ENCODE measurements at places on chromosomes 7 and 10.

DNA sequence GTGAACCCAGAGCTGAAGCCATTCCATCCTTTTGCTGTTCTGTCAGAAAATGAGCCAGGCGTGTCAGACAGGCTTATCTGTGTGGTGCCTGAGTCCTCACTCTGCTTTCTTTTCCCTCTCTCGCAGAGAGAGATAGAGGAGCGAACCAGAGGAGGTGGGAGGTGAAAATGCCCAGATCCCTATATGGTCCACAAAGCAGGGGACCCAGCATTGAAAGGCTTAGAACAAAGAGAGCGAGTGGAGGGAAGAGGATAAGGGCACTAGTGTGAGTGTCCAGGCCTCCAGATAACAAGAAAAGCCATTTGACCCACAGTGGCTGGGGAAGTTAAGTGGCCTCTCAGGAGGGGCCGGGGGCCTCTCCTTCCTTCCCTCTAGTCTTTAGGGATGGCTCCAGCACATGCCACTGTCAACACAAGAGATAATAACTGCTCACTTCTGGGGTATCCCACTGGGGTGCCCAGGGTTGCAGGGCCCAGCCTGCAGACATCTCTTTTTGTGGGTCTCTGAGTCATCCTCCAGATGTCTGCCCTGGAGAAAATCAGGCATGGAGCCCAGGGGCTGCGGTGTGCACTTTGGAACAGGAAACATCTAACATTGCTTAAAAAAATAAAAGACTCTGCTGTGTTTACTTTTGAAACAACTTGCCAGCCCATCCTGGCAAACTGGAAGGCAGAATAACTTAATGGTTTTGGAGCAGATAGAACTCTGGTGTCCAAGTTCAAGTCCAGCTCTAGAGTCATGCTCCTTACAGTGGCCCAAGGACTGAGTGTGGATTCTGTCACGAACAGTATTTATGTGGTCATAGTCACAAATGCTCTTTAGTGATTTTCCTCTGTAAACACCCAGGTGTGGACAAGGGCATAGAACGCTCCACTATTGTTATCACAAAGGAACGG, 189.5 kb downstream of the CXCL12 start:
- no peak for DNase-seq

DNA sequence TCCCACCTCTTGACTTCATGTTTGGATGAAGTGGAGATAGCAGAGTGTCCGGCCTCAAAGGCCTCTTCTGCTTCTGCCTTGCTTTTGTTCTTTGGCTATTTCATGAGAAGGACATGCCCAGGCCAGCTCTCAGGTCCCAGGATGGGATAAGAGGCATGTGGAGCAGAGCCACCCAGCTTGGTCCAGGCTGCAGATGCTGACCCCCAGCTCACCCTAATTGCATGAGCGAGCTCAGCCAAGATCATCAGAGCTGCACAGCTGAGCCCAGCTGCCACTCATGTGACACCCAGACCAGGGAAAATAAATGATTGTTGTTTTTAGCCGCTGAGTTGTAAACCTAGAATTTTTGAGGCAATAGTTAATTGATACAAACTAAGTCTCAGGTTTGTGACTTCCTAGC, 230.0 kb downstream of the PHF14 start:
- DNase-seq: no peak

- no peak for DNase-seq
Observed at GRCh38 chr10:51619365-51619764, 80.0 kb downstream of the CSTF2T start.

GRCh38 chr7:90155206-90155605, 937 bp downstream of the STEAP1 start:
- no peak for DNase-seq

DNA sequence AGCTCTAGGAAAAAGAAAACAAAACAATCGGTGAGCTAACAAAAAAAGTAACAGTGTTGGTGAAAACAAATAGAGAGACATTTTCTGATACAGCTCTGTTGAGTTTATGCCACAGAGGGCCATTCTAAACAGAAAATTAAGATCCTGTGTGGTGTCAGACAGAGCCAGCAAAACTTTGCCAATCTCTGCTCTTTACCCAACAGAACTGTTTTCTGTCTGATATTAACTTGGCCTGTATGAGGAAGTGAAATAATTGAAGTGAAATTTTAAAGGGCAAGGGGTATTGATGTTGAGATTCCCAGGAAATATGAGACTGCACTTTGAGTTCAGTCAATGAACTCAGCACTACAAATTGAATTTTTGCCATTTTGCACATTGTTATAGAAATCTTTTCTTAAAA, 101.0 kb downstream of the AOAH start:
- DNase-seq: no peak

DNA sequence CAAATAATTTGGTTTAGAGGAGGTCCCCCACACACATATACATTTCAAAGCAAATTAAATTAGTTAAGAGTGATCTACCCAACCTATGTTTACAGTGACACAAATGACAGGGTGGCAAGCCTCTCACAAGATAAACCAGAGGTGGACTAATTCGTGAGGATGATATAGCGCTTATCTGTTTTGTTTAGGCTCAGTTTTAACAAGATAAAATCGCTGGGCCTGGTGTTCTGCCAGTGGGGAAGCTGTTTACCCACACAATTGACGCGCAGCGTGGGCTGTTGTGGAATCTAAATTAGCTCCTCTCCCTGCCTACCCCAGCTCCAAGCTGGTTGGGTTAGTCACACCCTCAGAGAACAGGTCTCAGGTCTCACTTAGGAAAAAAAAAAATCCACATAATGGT, 16.7 kb upstream of the PLXNA4 start:
- DNase-seq: no peak

DNA sequence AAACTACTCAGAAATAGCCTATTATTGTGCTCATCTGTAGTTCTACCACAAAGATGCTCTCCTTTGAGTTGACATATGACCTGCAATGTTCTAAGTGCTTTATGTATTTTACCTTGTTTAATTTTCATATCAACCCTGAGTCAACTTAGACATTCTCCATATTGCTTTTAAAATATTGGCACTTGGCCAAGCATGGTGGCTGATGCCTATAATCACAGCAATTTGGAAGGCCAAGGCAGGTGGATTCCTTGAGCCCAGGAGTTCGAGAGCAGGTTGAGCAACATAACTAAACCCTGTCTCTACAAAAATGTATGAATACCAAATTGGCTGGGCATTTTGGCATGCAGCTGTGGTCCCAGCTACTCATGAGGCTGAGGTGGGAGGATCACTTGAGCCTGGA, 50.6 kb downstream of the PRKG1 start:
- DNase-seq: no peak

DNA sequence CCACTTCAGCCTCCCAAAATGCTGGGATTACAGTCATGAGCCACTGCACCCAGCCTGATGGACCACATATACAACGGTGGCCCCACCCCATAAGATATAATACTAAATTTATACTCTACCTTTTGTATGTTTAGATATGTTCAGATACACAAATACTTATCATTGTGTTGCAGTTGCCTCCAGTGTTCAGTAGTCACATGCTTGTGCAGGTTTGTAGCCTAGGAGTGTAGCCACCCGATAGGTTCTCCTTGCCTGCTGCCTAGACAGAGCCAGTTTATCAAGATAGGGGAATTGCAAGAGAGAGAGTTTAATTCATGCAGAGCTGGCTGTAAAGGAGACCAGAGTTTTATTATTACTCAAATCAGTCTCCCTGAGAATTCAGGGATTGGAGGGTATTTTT, 9.6 kb downstream of the CCL24 start:
- DNase-seq: no peak

DNA sequence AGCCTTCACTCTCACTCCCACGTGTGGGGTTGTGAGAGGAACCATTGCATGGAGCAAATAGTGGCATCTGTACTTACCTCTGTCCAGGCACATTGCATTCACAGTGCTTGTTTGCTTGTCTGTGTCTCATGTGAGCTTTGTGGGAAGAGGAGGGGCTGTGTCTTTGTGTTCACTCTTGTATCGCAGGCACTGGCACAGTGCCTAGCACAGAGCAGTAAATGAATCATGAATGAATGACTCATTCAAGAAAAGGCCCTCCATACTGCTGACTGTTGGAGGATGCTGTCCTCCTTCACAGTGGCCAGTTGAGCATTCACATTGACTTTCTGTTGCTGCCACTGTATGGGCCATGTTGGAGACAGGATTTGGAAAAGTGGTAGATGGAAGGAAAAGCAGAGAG, 125.3 kb downstream of the SORCS3 start:
- no peak for DNase-seq

DNA sequence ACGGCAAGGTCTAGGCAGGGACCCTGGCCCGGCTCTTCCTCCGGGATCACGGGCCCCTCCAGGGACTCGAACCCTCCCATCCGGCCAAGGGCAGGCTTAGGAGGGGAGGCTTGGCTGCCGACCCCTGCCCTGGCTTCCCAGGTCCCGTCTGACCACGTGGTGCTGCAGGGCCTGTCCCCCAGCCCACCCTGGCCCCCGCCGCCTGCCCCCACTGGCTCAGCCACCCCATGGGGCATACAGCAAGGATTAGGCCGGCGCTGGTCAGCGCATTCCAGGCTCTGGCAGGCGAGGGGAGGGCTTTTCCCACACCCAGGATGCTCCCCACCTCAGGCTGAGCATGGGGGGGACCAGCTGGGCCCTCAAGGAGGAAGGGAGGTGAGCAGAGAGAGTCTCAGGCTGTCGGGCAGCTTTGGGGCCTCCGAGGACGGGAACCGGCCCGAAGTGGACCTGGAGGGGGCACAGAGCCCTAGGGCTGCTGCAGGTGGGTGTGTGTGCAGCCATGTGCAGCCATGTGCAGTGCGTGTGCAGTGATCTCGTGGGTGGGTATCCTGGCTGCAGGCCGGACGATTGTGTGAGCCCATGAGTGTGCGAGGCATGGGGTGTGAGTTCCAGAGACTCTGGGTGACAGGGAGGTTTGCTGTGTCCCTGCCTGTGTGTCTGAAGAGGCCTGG, 713 bp upstream of the GRIFIN start:
- DNase-seq: no peak

DNA sequence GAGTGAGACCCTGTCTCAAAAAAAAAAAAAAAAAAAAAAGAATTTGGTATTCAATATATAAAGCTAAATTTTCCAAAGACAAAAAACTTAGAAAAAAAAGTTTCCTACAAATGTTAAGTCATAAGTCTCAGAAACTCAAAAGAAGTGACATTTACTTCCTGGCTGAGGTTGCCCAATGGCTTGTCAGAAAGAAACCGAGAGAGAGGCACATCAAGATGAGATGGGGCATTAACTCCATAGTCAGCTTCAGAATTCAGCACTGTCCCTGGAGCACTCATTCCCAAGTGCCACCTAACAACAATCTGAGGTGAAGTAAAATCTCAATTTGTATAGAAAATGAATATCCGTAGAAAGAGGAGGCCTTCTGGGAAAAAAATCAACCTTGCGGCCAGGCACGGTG, 6.8 kb upstream of the SPOCK2 start:
- DNase-seq: no peak

GRCh38 chr7:69780379-69780778, 182.1 kb downstream of the AUTS2 start:
- no peak for DNase-seq

DNA sequence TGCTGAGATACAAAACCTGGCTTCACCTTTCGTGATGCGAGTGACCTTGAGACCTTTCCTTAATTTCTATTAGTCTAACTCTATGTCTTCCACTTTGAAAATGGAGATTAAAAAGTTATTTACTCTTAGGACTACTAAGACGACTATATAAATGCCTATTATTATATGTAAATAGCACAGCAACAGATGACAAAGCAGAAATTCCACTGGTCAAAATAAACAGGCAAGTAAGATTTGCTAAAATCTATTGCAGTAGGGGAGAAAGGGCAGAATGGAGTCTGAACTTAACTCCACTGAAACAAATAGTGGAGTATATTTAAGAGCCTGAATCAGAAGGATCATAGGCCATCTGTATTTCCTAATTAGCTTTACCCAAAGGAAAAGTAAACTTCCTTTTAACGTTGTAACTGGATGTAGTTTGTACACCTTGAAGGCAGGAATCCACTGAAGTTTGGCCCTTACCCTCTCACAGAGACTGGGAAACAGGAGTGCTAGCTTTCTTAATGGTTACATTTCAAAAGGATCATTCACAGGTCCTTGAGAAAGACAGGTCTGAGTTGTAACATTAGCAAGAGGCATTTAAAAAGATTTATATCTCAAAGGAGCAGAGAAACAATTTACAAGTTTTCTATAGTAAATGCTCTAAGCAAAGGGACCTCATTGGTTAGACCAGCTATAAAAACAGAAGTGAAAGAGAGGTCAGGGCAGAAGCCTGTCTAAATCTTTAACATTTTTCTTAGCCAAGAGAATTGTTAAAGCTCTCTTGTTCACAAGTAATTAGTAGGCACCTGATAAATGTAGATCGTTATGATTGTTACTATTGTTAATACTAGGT, 332.5 kb downstream of the ZWINT start:
- no peak for DNase-seq

DNA sequence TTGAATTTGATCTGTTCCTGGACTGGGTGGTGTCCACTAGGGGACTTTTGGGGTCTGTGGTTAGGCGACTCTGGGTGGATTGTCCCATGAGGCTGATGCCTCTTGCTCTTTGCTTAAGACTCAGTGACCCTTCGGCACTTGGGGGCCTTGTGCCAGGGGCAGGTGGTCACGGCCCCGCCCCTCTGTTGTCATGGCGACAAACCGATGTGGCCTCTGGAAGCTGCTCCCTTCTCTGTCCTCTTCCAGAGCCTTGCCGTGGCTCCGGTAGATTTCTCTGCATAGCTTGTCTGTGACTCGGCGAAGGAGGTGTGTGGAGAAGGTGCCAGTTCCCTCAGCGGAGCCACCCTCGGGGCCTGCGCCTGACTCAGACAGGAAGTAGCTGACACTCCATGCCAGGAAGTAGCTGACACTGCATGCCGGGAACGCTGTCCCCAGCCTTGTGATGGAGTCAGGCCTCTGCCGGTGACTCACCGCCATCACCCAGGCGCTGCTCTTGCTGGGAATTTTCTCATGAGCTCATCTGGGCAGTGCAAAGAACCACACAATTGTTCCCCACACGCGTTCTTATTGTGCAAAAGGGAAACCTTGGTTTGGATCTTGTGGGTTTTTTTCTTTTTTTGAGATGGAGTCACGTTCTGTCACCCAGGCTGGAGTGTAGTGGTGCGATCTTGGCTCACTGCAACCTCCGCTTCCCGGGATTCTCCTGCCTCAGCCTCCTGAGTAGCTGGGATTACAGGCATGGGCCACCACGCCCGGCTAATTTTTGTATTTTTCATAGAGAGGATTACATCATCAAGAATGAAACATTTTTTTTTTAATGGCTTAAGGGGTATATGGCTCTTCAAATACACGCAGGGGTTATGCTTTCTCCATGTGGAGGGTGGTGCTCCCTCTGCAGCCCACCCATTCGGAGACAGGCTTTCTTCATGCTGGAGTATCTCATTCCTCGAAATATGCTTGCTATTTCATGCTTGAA, 72.6 kb downstream of the PFKFB3 start:
- peak; percentile 82 for DNase-seq

- no peak for DNase-seq
Observed at GRCh38 chr10:77925795-77926565, 575 bp downstream of the DLG5 start.

DNA sequence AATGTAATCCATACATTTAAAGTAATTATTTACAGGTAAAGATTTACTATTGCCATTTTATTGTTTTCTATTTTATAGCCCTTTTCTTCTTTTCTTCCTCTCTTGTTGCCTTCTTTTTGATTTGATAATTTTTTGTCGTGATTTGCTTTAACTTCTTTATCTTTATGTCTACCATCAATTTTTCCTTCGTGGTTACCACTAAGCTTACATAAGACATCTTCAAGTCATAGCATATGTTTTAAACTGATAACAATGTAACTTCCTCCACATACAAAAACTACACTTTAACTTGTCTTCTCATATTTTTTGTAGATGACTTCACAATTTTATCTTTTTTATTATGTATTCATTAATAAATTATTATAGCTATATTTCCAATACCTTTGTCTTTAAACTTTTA, 316.6 kb downstream of the PLXDC2 start:
- no peak for DNase-seq

Measured in T follicular helper cell (primary cell).